CD4-positive, alpha-beta T cell treated with Interleukin-10 for 1 hour (primary cell): ENCODE measurements at places on chromosomes 6 and 20.
A peak's percentile ranks its signal among the peaks of the same experiment; 100 is the strongest.

GRCh38 chr6:28634761-28635546, 109.3 kb downstream of the GPX5 start:
- DNase-seq = no peak

DNA sequence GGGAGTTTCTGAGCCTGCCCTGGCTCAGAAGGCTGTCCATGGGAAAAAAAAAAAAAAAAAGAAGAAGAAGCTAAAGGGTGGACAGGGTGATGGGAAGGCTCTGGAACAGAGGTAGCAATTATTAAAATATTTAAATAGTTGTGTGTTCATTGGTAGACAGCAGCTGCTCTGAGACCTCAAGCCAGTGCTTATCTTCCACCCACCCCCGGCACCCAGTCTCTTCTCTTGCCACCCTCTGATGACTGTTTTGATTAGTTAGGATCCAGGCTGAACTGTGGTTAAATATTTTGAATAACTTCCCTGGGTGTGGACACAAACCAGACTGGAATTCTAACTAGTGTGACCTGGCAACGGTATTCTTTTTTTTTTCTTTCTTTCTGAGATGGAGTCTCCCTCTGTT, 16.9 kb upstream of the SRSF3 start:
- no peak for DNase-seq

DNA sequence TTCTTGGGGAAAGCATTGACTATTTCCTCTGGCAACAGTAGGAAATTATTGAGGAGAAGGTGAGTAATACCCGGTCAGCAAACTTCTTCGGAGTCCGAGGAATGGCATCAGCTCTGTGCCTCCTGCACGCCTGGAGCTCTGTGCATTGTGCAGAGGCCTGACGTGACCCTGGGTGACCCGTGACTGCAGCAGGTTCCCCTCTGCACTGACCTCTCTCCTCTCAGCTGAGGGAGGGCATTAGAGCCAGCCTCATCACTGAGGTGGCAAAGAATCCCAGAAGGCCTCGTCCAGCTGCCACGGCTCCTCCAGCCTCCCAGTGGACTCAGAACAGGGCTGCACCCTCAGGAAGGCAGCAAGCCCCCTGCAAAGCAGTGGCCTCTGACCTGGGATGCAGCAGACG, 502.9 kb downstream of the CD83 start:
- DNase-seq = no peak

DNA sequence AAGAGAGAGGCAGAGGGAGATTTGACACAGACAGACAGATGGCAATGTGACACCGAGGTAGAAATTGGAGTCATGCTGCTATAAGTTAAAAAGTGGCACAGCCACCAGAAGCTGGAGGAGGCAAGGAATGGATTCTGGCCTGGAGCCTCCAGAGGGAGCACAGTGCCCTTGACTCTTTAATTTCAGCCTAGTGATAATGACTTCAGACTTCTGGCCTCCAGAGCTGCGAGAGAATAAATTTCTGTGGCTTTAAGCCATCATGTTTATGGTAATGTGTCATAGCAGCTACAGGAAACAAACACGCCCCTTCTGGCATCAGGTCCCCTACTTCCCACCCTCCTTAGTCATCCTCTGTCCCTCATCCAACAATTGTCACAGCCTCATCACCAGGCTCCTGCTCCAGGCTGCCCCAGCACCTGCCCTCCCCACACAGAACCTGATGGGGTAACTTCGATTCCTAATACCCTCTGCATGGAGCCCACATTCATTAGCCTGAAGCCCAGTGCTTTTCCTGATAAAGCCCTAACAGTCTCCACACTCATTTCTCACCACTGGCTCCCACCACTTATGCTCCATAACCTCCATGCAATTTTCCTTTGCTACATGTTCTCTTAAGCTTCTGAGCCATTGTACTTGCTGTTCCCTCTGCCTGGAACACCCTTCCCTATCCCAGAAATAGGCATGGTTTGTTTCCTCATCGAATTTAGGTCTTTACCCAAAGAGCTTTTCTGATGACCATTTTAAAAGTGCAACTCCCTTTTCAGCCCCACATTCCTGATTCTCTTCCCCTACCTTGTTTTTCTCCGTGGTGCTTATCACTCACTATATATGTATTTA, 69.7 kb upstream of the TOX2 start:
- DNase-seq = no peak

DNA sequence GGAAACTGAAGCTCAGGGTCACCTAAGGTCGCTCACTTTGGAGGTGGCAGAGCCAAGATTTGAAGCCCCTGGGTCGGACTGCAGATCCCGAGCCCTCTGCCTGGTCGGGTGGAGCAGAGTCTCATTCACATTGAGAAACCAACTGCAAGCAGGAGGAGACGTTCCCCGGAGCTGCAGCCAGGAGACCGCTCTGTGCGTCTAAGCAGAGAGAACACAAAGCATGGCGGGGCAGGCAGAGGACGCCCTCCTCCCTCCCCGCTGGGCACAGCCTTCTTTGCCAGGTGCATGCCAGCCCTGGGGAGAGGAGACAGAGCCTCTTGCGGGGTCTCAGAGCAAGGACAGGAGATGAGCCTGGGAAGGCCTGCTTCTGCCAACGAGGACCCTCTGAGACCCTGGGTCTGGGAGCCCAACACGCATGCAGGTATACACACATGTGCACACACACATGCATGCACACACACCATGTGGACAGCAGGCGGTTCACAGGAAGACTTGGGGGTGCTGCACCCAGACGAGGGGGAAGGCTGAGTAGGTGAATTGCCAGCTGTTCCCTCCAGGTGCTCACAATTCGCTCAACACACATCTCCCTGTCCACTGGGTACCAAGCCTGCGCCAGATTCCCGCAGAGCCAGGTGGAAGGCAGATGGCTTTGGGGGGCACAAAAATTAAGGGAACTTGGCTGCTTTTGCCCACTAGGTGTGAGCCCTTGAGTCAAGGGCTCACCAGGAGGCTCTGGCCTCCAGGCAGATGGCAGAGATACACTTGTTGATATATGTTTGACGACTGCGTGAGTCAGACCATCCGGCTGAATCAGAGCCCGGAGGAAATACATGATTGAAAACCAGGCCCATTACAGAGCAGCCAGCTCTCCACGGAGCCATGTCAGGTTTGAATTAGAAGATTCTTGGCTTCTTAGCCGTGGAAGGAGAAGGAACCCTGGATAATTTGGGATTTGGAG, 5.5 kb upstream of the NTSR1 start:
- no peak for DNase-seq

DNA sequence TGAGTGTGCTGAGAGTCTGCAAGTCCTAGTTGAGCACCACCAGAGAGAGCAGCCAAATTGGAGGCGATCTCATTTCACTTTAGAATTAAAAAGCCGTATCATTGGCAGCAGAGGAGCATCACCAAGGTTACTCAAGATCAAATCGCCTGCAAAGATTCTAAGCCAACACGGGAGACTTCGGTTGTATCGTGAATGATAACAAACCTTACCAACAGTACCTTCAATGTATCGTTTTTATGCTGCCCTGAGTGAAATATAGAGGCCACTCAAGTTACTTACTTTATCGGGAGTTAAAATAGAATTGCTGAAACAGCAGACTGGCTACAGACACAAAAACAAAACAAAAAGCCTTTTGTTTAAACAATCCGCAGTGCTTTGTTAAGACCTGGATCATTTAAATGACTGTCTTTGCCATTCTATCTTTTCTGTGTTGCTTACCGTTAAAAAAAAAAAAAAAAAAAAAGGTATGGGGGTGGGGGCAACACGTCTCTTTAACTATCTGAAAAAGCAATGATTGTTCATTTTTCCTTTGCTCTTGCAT, 14.2 kb downstream of the NHSL1 start:
- no peak for DNase-seq

DNA sequence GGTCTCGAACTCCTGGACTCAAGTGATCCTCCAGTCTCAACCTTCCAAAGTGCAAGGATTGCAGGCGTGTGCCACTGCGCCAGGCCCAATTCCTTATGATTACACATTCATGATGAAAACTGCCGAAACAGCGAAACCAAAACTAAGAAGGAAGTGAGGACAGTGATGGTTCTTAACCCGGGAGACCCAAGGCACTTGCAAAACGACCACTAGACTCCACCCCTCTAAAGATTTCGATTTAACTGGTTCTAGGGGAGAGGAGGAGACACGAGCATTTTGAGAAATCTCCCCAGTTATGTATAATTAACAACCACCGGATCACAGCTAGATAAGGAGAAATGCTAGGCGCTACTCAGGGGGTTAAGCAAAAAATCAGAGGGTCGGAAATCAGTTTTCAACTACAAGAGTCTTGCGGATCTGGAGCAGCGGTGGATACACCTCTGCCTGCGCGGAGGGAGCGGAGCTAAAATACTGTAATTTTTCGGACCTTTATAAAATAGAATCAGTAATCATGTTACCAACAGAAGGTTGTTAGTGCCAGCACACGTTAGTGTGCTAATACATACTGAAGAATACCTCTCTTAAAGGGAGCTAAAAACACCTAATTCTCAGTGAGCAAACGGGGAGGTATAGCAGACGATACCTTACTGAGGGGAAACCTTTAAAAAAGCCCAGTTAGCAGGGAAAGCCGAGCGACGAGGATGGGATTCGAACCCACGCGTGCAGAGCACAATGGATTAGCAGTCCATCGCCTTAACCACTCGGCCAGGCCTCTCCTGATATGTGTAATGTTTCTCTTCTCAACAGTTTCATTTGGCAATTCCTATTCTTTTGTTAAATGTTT, 60.0 kb upstream of the BTN3A2 start:
- DNase-seq = peak; percentile 83

DNA sequence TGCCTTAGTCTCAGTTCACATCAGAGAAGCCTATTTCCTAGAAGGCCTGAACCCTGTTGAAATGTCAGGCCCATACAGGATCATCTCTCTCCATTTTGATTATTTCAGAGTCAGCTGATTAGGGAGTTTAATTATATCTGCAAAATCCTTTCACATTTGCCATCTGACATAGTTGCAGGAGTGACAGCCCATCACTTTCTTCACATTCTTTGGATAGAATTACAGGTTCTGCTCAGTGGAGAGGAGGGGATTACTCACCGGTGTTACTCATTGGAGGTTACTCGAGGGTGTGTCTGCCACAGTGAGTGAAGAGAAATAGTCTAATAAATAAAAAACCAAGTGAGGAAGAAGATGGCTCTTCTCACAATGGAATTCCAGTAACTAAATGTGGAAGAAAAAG, 216.8 kb downstream of the TMEM242 start:
- DNase-seq = no peak

DNA sequence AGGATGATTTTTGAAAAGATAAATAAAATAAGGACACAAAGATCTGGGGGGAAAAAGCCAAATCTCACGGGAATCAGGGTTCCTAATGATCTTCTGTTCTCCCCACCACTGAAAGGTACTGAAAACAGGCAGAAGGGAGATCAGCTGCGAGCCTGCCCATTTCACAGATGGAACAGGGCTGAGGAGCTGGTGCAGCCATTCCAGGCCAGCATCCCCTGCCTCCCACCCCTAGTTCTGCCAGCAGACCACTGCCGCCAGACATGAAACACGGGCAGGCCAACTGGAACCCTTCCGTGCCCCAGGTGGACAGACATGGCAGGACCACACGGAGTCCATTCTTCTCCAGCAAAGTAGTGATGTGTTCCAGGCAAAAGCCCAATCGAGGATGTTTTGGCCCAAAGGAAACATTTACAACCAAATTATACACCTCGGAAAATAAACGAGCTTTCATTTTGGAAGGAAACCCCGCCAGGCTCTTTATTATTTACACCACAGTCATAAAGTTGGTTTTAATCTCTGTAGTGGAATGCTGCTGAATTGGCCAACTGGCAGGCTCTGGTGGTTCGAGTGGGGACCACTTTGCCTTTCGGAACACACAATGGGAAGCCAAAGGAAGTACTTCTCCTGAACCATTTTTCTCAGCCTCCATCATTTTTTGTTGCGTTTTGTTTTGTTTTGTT, 28.2 kb downstream of the ISM1 start:
- DNase-seq = no peak

DNA sequence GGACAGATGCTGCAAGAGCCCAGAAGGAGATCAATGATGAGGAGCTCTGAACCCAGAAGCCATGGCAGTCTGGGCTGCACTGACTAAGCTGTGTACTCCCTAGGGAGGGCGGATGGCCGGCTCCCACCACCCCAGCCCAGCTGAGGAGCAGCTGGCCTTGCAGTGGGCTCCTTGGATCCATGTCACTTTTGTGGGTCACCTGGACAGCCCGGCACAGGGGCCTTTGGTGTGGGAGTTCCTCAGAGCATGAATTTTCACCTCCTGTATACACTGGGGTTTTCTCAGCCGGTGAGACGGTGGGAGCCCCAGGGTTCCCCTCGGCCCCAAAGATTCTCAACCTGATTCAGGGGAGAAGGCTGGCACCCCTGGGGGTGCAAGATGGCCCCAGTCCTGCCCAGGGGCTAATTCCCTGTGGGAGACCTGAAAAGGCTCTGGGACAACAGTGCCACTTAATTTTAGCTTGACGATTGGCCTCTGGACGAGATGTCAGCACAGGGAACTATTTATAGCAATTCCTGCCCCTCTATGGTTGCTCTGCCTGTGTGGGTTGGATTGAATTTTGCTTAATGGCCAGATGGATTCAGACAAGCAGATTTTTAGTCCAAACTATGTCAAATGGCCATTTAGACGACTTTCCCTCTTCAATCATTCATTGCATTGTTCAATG, 121.6 kb upstream of the PMEPA1 start:
- DNase-seq = no peak

- DNase-seq = no peak
These were observed 10.4 kb upstream of the FKBPL start for GRCh38 chr6:32140420-32141046.

DNA sequence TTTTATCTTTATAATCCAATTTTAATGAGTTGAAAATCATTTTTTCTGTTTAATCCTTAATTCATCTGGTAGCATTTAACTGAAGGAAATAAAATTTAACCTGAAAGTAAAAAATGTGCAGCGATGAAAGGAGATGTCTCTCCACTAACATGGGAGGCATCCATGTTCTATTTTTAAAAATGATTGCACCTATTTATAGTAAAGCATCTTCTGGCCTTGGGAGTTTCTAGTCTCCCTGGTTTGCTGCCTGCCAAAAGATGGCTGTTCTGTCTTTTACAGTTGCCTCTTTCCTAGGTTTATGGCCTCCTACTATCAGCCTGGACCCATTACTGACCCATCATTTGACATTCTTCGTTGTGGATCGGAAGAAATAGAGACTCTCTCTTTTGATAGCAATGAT, 143.0 kb downstream of the B3GAT2 start:
- no peak for DNase-seq

GRCh38 chr6:101489456-101489855, 95.9 kb downstream of the GRIK2 start:
- DNase-seq = no peak

DNA sequence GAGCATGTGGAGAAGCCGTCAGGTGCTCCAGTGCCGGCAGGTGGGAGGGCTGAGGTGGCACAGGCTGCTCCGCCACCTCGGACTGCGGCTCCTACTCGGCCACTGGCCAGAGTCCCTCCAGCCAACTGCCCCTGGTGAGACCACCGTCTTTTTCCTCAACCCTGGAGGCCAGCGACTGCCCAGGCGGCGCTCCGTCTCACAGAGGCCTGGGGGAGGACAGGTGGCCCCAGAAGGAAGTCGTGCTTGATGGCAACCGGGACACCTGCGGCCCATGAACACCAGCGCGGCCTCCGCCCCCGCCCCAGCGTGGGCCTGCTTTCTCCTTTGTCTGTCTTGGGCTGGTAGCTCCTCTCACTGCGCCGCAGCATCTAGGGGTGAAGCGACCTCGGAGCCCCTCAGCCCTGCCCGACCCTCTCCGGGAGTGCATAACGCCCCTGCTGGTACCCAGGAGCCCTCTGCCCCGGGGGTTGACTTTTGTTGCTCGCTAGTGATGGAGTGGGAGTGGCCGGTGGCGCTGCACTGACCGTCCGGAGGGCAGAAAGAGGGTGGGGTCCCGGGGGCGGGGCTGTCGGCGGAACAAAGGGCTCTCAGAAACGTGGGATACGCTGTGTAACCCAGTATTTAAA, 706 bp upstream of the TUBB2B start:
- DNase-seq = peak; percentile 18
